ENCODE measurements at places on chromosomes 6 and 20. TPM values are rescaled to one million over a fixed set of nuclear protein-coding genes. Genes with fewer than 3 reads are reported as not detected.

- no peak for DNase-seq
These were observed 198.5 kb upstream of the HEY2 start for GRCh38 chr6:125550892-125551291.

- DNase-seq, result no peak
These were observed 110.3 kb upstream of the EYA4 start for GRCh38 chr6:133130863-133131262.

- DNase-seq, result no peak
These were observed 191.2 kb upstream of the PDE10A start for GRCh38 chr6:165854061-165854862.

DNA sequence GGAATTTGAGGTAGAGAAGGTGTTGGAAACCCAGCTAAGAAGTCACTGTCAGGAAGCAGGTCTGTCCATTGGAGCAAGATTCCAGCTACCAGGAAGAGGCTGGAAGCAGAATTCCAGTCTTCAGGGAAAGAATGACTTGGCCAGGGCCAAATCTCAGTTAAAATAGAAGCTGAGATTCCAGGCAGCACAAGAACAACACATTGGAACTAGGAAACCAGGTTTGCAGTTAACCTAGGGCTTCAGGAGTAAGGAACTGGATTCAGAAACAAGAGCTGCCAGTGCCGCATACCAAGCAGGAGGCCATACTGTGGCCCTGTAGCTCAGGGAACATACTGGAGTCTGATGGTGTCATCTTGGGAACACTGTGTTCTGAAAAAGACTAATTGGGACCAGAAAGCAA lies 73.7 kb upstream of the FUCA2 start:
- no peak for DNase-seq

GRCh38 chr6:140985679-140986275 lies 1146.9 kb upstream of the GJE1 start:
- DNase-seq, result no peak

DNA sequence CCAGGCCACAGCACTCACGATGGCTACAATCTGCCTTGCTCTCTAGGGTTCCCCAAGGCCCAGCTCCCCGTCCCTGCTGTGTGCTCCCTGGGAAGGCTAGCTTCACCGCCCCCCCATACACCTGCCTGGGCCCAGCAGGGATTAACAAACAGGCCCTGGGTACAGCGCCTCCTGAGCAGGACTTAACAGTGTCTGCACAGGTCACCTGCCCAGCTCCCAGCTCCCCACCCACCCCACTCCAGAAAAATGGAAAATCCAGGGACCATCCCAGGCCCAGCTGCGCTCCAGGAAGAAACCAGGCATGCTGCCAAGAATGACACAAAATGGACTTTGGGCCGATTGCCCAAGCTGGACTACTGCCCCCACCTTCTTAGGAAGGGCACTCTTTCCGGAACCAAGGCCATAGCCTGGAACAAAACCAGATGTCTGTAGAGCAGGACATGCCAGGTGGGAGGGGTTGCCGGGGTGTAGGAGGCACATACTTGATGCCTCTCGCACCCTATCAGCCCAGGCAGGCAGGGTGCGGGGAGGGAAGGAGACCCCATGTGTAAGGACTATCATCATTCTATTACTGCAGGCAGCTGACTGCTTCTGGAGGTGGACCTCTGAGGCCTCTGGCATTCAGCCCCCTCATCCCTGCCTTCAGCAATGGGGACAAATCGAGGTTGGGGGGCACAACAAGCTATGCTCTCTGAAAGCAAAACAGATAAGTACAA lies 104.9 kb downstream of the SNX5 start:
- DNase-seq, result no peak

DNA sequence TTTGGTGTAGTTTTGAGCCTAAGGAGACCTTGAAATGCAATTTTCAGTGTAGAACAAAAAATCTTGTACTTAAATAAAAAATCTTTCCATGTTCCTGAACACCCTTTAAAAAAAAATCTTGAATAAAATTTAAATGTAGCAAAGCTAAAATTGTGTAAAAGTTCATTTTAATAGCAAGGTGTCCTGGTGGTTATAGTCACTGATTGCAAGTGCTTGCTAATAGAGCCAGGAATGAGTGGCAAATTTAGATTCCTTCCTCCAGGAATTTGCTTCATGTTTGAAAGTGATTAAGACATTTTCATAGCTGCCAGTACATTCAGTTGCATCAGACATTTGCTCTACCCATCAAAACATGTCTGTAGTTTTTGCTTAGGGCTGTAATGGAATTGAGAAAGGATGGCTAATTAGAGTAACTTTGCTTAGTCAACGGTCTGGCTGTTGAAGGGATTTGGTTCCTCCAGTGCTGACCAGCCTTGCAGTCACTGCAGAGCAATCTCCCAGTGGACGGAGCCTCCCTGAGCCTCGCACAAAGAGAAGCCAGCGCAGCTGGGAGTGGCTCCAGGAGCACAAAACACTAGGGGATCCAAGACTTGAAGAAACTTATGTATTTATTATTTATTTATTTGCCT lies 36.5 kb downstream of the AKAP12 start:
- DNase-seq, result no peak

- DNase-seq, result no peak
These were observed 281.9 kb downstream of the UTRN start for GRCh38 chr6:144566868-144567615.

DNA sequence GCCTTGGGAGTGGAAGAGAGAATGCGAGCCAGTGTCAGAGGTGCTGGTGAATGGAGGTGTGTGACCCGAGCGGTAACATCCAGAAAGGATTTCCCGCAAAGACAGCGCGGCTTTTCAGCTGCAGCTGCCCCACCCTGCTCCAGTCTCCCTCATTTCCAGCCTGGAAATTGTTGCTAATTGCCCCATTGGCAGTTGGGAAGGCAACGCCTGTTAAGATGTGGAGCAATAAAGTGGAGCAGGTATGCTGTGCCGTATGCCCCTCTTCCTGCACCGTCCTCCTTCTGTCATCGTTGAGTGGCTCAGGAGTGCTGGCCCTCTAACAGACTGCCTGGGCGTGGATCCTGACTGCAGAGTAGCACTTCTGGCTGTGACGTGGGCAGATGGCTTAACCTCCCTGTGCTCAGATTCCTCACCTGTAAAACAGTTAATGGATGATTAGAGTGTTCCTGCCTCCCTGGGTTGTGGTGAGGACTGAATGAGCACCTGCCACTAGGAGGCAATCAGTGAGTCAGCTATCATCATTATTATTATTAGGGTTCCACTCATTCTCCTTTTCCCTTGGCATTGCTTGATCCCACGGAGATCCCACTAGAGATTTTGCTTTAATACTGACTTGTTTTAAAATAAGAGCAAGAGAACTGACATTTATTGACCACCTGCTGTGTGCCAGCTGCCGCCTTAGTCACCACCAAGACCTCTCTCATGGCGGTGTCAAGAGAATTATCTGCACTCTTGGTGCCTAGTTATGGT lies 11.7 kb downstream of the ARFGEF2 start:
- no peak for DNase-seq

- DNase-seq, result no peak
These were observed 31.6 kb upstream of the CHRNA4 start for GRCh38 chr20:63392465-63393365.

Gene KHDC1
- 2.4 TPM for total RNA-seq

Gene LINC00237
- total RNA-seq, result 0.17 TPM
